Left colon (tissue), 2 donors: ENCODE measurements at places on chromosomes 1 and 21. TPM values are rescaled to one million over a fixed set of nuclear protein-coding genes. Genes with fewer than 3 reads are reported as not detected.

The PLCH2 gene
- total RNA-seq = 4.6 TPM

The CLDN17 gene
- not detected for total RNA-seq

The NCDN gene
- total RNA-seq = 8.6 TPM

The LEFTY1 gene
- total RNA-seq = 106 TPM

DNA sequence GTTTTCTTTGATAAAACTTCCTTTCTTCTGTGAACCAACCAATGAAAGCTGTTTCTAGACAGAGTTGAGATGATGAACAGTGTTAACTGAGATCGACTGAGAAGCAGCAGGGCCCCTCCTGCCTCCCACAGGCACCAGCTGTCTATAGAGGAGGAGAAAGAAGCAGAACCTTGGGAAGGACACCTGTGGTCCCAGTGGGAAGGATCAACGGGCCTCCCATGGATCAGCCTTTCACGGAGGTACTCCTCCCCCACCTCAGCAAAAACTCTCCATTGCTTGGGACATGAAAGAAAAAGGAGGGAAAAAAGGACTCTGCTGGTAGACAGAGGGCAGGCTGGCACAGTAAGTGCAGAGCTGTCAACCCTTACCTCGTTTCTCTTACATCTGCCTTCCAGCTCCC, 40.5 kb downstream of the PLPPR5 start:
- no peak for DNase-seq

GRCh38 chr1:198686069-198686728, 47.4 kb downstream of the PTPRC start:
- no peak for DNase-seq

GRCh38 chr1:91120936-91121335, 99.1 kb upstream of the ZNF644 start:
- no peak for DNase-seq

DNA sequence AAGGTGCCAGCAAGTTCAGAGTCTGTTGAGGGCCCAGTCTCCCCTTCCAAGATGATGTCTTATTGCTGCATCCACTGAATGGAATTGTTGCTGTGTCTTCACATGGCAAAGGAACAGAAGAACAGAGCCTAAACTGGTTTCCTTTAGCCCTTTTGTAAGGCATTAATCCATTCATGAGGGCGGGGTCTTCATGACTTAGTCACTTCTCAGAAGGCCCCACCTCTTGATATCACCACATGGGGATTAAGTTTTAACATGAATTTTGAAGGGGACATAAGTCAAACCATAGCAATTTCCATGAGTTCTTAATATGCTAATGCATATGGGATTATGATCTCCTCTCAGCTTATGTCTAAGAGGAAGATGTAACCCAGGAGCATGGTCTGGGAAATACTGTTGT, 182.9 kb downstream of the LRRC7 start:
- DNase-seq = no peak

- DNase-seq = no peak
These were observed 1.8 kb downstream of the SMYD2 start for GRCh38 chr1:214282630-214283242.

- DNase-seq = no peak
These were observed 159.0 kb upstream of the ZC3H12A start for GRCh38 chr1:37315371-37315846.

DNA sequence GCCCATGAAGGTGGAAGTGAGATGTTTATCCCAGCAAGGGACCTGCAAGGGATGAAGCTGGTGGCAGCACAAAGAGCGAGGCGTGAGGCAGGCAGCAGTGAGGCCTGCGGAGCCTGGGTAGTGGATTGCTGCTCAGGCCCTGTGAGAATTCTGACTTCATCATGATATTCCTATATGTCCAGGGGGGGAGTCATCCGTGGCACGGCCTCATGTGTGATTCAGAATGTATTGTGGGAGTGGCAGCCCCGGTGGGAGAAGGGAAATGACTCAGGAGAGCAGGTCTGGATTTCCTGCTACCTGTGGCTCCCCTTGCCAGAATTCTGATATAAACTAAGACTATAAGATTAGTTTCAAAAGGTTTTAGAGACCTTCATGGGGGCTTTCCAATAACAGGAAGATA, 240.9 kb downstream of the CAMTA1 start:
- no peak for DNase-seq

- DNase-seq = no peak
These were observed 105.7 kb upstream of the COL6A1 start for GRCh38 chr21:45875881-45876280.

- no peak for DNase-seq
These were observed 38.8 kb downstream of the ZBTB17 start for GRCh38 chr1:15937146-15937545.

- DNase-seq = no peak
These were observed 103.4 kb downstream of the DHRS3 start for GRCh38 chr1:12514590-12514989.

DNA sequence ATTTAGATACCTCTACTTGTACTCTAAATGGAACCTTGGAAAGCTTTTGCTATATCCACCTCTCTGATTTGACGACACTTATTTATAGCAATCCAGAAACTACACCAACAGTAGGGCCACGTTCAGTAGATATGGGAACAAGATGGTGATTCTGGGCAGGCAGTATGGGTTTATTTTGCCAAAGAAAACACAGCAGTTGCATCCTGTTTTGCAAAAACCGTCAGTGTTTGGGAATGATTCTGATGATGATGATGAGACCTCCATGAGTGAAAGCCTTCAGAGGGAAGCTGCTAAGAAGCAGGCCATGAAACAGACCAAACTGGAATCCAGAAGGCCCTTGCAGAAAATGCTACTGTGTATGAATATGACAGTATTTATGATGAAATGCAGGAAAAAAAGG, 41.5 kb upstream of the NEXN start:
- no peak for DNase-seq

DNA sequence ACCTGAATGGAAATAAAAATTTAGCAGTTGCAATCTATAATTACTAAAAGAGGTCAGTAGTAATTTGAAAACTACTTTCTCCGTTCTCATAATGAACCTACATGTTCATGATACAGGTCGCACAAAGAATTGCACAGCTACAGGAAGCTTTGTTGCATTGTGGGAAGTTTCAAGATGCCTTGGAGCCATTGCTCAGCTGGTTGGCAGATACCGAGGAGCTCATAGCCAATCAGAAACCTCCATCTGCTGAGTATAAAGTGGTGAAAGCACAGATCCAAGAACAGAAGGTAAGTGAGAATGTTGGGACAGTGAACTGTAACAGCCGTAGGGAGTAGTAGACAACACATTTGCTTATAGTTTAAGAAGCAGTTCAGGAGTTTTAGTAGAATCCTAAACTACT, 68.8 kb upstream of the BMP8A start:
- no peak for DNase-seq
